Natural killer cell treated with Interleukin-12 subunit alpha and Interleukin-12 subunit beta and Interleukin-15 and Interleukin-18, amount 100 ng/mL, for 72 hours (primary cell): ENCODE measurements at places on chromosomes 6 and 20. TPM values are rescaled to one million over a fixed set of nuclear protein-coding genes. Genes with fewer than 3 reads are reported as not detected.

Gene OSER1
- total RNA-seq = 21.9 TPM

Gene KCNK16
- total RNA-seq = not detected

Gene WFDC12
- not detected for total RNA-seq

Gene CALHM4
- not detected for total RNA-seq

Gene HLA-DMB
- total RNA-seq = 17.8 TPM

Gene CYP39A1
- not detected for total RNA-seq

Gene COL12A1
- not detected for total RNA-seq

Gene C20orf204
- total RNA-seq = 2.4 TPM

Gene FNDC11
- 0.39 TPM for total RNA-seq

- peak; percentile 77 for DNase-seq
Observed at GRCh38 chr6:168884646-168885086, 369.0 kb downstream of the THBS2 start.

GRCh38 chr6:140980265-140980887 lies 1152.3 kb upstream of the GJE1 start:
- no peak for DNase-seq

GRCh38 chr6:129672341-129672682 lies 37.7 kb downstream of the ARHGAP18 start:
- no peak for DNase-seq

GRCh38 chr6:162710419-162710818 lies 17.1 kb downstream of the PRKN start:
- DNase-seq = no peak

DNA sequence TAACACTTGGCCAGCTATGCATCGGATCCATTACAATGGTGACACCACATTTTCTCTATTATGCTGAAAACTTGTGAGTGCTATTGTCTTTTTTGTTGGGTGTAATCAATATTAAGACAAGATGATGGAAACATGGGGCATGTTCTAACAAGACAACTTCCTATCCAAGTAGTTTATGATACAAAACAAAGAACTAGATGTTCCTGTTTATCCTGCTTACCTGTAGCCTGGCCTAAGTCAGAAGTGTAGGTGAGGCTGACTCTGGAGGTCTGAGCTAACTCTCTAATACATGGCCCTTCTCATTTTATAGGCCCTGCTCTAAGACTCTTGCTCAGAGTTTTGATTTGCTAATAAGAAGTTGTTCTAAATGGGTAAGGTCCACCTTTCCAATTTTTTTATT lies 242.4 kb upstream of the STXBP5 start:
- no peak for DNase-seq

GRCh38 chr20:36132802-36133211 lies 21.7 kb upstream of the EPB41L1 start:
- no peak for DNase-seq

- DNase-seq = no peak
Observed at GRCh38 chr6:110287462-110288341, 70.4 kb downstream of the METTL24 start.

DNA sequence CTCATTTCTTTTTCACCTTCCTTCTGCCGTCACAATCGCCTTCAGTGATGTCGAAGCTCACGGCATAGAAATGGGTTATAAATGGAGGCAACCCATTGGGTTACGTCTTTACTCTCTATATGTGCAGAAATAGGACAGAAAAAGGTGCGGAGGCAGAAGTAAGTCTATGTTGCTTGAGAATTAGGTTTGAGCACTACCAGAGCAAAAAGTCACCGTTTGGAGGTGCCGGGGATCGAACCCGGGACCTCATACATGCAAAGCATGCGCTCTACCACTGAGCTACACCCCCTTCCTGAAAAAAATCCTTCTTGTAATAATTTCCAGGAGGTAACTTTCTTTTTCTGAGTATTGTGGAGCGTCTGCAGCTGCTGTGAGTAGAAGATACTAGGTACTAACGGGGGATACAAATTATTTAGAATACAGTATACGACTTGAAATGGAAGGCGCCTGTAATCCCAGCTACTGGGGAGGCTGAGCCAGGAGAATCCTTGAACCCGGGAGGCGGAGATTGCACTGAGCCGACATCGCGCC lies 134.2 kb downstream of the TRIM27 start:
- no peak for DNase-seq

GRCh38 chr6:169454204-169454871 lies 200.7 kb upstream of the THBS2 start:
- no peak for DNase-seq

GRCh38 chr20:53399592-53400335 lies 193.9 kb downstream of the ZNF217 start:
- no peak for DNase-seq

DNA sequence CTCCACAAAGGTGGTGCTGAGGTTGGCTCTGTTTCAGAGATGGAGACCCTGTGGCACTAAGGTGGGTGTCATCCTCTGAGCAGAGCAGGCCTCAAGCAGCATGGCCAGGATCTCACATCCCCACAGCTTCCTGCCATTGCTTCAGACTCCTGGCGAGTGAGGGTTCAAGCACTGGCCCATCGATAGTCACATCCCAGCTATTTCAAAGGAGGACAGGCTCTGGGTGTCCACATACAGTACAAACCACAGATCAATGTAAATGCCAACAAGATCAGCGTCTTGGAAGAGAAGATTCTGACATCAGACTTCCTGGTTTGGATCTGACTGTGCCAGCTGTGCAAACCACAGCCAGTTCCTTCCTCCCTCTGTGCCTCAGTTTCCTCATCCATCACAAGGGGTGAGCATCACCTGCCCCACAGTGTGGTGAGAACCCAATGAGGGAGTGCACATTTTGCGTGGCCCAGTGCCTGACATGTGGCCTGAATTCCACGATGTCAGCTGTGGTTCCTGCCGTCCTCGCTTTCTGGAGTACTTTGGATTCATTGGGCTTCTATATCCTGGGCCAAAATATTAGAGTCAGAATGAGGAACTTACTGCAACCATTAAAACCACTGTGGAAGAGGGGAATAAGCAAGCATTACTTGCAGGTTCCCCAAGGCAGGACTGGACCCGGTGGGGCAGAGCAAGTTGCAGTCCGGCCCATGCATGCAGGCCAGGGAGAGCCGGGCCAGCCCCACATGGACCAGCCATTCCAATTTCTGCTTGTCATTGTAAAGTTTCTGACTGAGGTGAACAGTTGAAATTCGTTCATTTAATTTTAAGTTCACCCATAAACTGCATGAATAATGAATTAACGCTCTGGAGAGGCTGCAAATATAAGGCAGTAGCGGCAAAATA lies 236.0 kb downstream of the TTLL2 start:
- DNase-seq = no peak

- no peak for DNase-seq
Observed at GRCh38 chr20:46317685-46318177, 9.4 kb upstream of the CDH22 start.

DNA sequence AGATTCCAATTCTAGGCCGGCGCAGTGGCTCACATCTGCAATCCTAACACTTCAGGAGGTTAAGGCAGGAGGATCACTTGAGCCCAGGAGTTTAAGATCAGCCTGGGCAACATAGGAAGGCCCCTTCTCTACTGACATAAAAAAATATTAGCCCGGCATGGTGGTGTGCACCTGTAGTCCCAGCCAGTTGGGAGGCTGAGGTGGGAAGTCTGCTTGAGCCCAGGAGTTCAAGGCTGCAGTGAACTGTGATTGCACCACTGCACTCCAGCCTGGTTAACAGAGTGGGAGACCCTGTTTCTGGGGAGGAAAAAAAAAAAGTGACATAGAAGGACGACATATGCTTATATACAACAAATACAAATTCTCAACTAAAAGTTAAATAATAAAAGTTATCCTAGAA lies 30.9 kb downstream of the B4GALT5 start:
- no peak for DNase-seq

DNA sequence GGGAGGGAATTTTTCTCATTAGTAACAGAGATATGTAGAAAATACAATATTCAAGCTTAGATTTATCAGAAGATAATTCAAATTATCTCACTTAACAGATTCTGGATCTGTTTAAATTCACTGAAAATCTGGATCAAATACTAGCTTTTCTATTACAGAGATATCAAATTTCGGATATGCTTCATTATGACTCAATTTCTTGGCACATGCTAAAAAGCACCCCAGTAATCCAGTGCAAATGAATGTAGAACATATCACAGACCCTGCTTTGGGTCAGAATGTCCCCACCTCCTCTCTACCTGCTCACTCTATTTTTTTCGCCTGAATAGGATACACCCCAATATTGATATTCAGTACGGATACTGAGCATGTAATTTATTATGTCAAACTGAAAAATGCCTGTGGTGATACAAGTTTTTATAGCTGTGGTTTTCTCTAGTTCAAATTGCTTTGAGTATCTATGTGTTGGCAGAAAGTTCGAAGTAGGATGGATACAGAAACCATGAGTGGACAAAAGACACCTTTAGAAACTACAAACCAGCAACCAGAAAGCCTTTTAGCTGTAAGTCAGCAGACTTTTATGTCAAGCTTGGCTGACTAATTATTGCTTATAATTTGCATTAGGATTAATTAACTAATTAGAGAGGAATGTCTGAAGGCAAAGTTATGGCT lies 290.0 kb downstream of the TFAP2B start:
- no peak for DNase-seq

DNA sequence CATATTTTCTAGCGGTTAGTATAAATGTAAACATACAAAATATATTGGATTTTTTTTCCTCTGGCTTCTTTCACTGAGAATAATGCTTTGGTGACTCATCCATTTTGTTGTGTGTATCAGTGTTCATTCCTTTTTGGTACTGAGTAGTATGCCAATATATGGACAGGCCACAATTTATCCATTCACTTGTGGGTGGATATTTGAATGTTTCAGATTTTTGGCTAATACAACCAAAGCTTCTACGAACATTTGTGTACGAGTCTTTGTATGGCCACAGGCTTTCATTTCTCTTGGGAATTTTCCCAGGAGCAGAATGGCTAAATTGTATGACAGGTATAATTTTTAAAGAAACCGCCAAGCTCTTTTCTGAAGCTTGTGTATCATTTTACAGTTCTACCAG lies 677.5 kb downstream of the HDGFL1 start:
- DNase-seq = no peak

DNA sequence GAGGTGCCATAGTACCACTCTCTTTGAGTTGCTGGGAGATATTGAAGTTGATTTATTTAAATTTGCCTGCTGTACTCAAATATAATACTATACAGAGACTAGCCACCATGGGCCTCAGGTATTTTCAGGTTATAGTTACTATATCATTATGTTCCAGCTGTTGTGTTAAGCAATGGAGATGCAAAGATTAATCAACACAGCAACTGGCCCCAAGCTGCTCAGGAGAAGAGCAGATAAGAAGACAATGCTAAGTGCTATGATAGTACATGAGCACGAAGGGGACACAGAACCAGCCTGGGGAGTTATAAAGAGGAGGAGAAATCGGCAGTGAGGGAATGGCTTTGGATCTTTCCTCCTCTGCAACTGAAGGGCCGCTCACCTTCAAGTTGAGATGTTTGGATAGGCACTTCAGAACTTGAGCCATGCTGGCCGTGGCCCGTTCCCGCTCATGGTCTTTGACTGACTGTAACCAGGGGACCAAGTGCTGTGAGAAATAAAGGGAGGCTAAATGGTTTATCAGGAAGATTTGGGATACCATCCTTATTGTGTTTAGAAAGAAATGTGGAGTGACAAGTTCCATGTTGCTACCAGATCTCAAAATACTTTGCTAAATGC lies 24.3 kb upstream of the RPN2 start:
- DNase-seq = no peak

GRCh38 chr6:99867026-99867425 lies 127.0 kb downstream of the MCHR2 start:
- no peak for DNase-seq

- no peak for DNase-seq
Observed at GRCh38 chr6:132548746-132549463, 3.6 kb upstream of the TAAR8 start.

GRCh38 chr20:24574307-24574706 lies 104.9 kb downstream of the SYNDIG1 start:
- no peak for DNase-seq
